ENCODE measurements at places on chromosomes 5 and 9.

DNA sequence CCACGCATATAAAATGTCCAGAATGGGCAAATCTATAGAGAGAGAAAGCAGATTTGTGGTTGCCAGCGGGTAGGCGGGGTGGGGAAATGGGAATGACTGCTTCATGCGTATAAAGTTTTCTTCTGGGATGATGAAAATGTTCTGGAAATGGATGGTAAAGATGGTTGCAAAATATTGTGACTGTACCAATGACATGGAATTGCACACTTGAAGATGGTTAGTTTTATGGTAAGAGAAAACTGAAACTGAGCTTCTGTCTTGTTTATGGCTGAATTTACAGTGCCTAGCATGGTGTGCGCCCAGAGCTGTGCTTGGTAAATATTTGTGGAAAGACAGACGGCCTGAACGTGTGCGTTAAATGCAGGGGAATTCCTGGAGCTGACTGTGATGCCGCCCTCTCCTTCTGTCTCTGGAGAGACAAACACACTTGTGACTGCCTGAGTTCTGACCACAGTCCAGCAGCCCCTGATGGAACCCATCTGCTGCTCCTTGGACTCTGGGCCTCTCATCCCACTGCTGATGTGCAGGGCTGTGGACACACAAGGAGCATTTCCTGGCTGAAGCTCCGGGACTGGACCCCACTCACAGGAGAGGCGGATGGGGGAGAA lies 8.6 kb upstream of the PTGES start:
- no peak for DNase-seq

- DNase-seq = no peak
Observed at GRCh38 chr9:133116346-133117231, 4.5 kb downstream of the RALGDS start.

- DNase-seq = no peak
Observed at GRCh38 chr5:170590566-170590965, 86.7 kb downstream of the KCNIP1 start.

GRCh38 chr5:90475436-90475980 lies 844 bp downstream of the POLR3G start:
- no peak for DNase-seq

- no peak for DNase-seq
Observed at GRCh38 chr9:94056442-94056974, 27.8 kb upstream of the PTPDC1 start.

DNA sequence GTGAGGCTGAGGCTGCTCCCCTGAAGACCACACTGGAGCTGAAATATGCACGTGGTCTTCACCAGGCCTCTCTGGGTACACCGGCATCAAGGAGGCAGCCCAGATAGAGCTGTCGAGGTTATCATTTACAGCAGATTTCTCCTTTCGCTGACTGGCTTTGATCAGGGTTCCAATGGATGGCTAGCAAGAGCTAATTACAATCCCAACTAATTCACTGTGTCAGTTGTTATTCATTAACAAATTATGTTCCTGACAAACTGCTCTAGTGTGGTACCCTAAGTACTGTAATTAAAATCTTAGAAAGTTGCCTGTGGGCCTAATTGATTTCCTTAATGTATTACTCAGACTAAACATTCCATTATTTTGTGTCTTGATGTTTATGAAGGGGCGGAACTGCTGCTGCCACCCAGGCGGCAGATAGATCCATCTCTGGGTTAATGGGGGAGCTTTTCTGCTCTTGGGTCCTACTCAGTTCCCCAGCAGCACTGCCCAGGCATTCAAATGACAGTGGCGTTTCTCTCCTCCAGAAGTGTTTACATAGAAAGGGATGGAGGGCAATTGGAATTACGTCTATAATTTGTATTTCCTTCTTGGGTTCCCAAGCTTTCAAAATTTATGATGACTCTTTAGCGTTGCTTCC lies 71.7 kb upstream of the RAD23B start:
- DNase-seq = no peak

DNA sequence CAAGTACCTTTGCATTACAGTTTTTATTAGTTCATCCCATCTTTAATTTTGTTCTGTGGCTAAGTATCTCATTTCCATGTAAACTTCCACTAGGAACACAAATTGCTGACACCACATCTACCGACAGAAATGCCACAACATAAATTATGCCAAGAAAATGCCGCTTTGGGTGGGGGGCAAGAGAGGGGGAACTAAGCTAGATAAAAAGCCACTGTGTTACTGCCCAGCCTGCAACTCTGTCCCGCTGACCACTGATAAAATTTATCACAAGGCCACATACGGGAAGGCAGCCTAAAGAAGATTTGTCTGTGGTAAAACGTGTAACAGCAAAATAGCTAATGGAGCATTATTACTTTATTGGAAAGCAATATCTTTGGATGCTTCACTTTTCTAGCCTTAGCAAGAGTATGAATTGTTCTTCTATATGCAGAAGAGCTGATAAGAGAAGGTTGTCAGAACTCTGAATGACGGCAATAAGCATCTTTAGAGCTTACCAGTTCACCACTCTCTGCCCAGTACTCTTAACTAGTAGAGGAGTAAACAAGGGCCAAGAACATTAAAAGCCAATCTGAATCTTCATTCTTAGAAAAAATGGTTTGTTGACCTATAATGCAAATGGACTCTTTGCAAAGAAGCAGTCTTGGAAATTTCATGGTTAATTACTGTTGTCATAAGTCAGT lies 172.2 kb upstream of the MEF2C start:
- DNase-seq = no peak

DNA sequence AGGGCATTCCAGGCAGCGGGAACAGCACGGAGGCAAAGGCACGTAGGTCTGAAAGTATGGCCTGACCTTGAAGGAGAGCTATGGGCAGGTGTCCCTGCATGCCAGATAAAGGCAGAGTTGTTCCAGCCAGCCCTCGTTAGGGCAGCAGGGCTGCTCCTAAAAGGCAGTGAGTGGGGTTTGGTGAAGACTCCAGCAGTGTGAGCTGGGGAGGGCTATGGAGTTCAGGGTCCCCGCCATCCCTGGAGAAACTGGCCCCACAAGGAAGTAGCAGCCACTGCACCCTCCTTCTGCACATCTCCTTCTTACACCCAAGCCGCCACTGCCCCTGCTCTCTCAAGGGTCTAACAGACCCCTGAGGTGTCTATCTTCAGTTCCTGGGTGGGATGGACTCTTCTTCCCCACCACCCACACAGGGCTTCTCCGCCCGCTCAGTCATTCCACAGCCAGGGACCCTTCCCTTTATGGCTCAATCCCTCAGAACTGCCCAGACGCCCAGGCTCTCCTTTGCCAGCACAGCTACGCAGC lies 1.4 kb downstream of the AKNA start:
- no peak for DNase-seq

GRCh38 chr5:159837860-159838259 lies 78.4 kb upstream of the ADRA1B start:
- DNase-seq = no peak

DNA sequence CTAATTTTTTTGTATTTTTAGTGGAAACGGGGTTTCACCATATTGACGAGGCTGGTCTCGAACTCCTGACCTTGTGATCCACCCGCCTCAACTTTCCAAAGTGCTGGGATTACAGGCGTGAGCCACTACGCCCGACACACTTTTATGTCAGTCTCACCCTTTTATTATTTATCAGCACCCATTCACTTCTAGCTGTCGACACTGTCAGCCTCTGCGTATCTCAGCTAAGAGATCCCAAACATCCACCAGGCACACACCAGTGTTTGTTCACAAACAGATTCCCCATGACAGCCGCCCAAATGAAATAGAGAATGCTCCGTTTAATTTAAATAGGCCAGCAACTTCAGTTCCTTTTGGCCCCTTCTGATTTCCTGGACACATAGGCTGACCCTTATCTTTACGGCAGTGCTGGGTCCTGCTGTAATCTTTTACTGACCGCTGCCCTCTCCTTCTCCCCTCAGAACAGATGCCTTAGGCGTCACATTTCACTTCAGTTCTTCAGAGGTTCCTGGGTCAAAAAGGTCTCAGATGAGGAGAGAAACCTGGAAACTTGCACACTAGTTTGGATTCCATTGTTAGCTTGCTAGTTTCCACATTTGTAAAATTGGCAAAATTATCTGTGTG lies 43.1 kb upstream of the CKMT2 start:
- DNase-seq = no peak

DNA sequence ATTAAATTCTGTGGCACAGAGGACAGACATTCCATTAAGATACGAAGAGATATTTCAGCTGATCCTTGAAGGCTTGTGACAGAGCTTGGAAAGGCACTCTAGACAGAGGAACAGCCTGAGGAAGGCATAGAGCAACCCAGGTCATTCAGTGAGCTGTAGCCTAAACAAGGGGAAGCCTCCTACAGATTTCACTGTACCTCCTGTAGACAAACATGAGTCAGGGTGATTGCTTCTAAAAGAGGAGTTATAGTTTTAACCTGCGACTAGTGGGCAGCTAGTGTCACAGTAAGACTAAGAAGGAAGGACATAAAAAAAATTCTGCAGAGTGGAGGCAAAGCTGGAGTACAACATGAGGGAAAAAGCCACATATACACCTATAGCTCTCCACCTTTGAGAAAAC lies 43.5 kb upstream of the ANKDD1B start:
- DNase-seq = no peak

DNA sequence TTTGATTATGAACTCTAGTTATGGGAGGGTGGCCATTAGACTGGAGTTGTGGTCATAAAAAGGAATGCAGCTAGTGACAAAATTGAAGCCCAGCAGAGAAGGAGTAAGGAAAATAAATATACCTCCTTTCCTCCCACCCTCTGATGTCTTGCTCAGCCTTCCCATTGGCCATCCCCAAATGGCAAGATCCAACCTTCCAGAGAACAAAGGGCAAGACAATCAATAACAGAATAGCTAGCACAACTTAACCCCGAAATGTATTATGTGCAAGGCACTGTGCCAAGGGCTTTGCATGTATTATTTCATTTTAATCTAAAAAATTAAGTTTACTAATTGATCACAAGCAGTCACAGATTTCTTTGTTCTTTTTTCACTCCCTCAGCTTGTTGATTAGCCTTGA lies 3.6 kb downstream of the ITGA1 start:
- no peak for DNase-seq

DNA sequence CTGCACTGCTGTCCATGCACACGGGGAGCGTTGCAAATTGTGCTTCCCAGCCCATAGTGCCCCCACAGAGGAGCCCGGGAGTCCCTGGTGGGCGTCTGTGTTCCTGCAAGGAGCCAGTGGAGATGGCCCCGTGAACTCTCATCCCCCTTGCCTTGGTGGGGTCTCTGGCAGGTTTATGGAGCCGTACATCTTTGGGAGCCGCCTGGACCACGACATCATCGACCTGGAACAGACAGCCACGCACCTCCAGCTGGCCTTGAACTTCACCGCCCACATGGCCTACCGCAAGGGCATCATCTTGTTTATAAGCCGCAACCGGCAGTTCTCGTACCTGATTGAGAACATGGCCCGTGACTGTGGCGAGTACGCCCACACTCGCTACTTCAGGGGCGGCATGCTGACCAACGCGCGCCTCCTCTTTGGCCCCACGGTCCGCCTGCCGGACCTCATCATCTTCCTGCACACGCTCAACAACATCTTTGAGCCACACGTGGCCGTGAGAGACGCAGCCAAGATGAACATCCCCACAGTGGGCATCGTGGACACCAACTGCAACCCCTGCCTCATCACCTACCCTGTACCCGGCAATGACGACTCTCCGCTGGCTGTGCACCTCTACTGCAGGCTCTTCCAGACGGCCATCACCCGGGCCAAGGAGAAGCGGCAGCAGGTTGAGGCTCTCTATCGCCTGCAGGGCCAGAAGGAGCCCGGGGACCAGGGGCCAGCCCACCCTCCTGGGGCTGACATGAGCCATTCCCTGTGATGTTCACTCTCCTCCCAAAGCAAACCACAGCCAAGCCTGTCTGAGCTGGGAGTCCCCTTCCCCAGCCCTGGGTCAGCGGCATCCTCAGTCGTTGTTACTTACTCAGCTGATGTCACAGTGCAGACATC lies 3.1 kb downstream of the MRPS2 start:
- no peak for DNase-seq

DNA sequence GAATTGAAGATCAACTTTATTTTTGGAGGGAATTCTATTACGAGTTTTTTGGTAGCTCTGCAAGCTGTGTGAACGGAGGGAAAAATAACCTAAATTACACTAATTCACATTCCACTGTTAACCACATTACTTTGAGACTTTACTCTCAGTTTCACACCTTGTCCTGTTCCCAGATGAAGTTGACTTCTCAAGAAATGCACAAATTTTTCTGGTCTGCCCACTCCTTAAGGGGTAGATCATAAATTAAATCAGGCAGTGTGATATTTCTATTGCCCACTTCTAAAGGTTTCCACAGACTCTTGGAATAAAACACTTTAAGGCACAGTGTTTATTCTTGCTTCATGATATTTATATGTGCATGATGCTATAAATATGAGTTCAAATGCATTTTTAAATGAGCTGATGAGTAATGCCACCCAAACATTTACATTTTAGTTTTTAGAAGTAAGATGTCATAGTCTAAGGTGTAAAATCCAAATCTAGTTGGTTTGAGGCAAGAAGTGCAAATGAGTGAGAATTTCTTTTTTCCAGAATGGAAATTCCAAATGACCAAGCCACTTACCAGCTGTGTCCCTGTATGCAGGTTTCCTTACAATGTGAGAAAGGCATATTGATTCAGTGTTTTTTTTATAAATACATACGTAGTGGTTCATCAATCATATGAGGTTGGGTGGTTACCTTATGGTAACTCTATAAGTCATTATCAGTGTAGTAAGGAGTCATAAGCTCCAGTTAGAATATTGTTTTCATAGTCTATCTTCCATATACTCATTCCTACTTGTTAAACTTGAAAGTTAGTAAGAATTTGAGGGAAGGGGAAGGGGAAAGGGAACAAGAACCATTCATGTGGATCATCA lies 437.7 kb upstream of the MEF2C start:
- no peak for DNase-seq

GRCh38 chr5:132150565-132150964 lies 77.0 kb downstream of the CSF2 start:
- no peak for DNase-seq

DNA sequence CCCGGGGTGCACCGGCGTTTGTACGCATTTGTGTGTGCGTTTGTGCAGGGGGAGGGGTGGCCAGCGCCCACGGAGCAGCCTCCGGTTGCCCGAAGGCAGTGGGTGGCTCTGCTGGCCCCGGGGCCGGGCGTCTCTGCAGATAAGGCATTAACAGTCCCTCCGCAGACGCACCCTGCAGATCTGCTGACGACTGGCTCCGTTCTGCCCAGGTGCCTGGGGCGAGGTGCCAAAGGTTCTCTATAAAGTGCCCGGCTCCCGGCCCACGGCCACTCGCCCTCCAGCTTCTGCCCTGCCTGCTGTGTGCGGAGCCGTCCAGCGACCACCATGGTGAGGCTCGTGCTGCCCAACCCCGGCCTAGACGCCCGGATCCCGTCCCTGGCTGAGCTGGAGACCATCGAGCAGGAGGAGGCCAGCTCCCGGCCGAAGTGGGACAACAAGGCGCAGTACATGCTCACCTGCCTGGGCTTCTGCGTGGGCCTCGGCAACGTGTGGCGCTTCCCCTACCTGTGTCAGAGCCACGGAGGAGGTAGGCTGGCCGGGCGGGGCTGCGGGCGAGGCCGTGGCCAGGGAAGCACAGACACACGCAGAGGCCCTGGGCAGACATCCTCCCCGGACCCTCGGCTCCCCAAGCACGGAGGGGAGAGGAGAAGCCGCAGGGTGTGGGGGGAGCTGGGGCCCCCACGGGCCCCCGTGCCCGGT lies at the start of gene SLC6A19:
TSS of gene SLC6A19 (plus strand) at position 269 of the 699 bp plus-strand sequence. CDS start at position 325, 56 bp downstream.
- DNase-seq = no peak

All from type B pancreatic cell (in vitro differentiated cells).